ENCODE measurements at places on chromosomes 3 and 15.
A peak's percentile ranks its signal among the peaks of the same experiment; 100 is the strongest.

DNA sequence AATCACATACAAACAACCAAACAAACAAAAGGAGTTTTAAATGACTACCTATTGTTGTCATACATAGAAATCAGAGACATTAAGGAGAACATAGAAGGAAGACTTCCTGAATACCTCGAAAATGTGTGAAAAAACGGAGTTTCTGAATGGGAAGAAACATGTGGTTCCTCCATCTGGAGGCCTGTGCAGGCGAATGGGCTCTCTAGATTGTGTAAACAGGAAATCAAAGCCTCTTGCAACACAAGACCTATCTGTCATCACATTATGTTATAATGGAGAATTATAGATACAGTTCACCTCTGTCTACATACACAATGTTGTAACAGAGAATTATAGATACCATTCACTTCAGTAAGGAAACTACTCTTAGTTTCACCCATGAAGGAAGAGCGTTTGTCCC lies 44.1 kb downstream of the RUBCN start:
- DNase-seq, result peak; percentile 95

DNA sequence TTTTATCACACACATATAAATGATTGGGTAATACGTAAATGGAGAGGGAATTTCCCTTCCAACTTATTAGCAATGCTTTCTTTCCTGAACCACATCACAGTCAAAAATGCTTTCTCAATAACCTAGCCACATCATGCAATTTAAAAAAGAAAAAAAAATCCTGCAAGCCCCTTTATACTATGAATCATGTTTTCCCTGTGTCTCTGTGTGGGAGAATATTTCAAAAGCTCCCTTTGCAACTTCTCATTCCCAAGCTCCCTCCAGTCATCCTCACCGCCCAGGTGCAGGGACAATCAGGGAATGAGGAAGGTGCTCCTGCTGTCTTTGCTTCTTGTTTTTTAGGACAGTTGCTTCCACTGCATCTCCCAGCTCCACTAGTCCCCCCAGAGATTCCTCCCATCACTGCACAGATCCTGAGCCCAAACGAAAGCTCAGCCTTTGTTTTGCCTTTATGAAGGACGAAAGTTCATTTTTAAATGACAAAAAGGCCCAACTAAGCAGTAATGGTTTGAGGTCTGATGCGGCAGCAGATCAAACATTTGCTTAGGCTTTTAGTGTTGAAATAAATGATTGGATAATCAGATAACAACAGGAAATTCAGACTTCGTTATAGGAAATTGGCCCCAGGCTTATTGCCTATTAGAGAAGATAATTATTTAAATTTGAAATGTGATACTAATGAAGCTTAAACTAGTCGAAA lies 47.8 kb upstream of the ADGRG7 start:
- peak; percentile 82 for DNase-seq

GRCh38 chr15:92541291-92542200 lies 114.0 kb downstream of the FAM174B start:
- no peak for DNase-seq

GRCh38 chr3:13002398-13003124 lies 70.7 kb downstream of the IQSEC1 start:
- peak; percentile 76 for DNase-seq

- no peak for DNase-seq
Observed at GRCh38 chr3:179079537-179079936, 7.9 kb upstream of the ZMAT3 start.

GRCh38 chr3:143601723-143602484 lies 246.4 kb downstream of the SLC9A9 start:
- DNase-seq, result no peak

- peak; percentile 9 for DNase-seq
Observed at GRCh38 chr3:135513106-135514059, 452.1 kb upstream of the PPP2R3A start.

DNA sequence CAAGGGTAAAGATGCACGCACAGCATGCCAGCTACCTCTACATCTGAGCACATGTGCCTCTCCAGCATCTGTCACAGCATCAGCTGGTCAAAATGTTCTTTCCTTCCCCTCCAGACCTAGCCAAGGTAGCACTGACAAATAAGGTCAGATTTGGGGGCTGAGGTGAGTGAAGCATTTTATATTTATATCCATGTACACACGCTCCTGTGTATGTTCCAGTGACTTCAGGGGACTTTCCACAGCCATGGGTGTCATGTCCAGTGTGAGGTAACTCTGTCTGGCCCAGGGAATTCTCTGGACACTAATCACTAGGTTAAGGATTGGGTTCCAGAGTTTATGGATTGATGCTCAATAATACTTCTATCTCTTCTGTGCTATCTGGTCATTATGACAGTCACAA lies 165.2 kb upstream of the TP63 start:
- DNase-seq, result no peak

- no peak for DNase-seq
Observed at GRCh38 chr3:119543147-119543546, 16.3 kb downstream of the CD80 start.

GRCh38 chr3:169509359-169509758 lies 154.2 kb downstream of the MECOM start:
- no peak for DNase-seq

DNA sequence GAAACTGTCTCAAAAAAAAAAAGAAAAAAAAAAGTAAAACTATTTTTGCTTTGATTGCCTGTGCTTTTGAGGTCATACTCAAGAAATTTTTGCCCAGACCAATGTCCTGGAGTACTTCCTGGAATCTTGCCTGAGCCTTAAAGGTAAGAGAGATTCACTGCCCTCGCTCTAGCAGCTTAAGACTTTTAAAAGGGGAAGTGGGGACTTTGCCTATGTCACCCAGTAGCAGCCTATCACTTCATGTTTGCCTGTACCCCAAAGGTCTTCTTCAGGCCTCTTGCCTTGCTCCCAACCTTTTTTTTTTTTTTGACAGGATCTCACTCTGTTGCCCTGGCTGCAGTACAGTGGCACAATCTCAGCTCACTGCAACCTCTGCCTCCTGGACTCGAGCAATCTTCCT lies 18.9 kb upstream of the GOLGB1 start:
- no peak for DNase-seq

- no peak for DNase-seq
Observed at GRCh38 chr15:88431441-88431840, 35.7 kb downstream of the MRPL46 start.

- no peak for DNase-seq
Observed at GRCh38 chr3:50139718-50140423, 15.3 kb upstream of the SEMA3F start.

DNA sequence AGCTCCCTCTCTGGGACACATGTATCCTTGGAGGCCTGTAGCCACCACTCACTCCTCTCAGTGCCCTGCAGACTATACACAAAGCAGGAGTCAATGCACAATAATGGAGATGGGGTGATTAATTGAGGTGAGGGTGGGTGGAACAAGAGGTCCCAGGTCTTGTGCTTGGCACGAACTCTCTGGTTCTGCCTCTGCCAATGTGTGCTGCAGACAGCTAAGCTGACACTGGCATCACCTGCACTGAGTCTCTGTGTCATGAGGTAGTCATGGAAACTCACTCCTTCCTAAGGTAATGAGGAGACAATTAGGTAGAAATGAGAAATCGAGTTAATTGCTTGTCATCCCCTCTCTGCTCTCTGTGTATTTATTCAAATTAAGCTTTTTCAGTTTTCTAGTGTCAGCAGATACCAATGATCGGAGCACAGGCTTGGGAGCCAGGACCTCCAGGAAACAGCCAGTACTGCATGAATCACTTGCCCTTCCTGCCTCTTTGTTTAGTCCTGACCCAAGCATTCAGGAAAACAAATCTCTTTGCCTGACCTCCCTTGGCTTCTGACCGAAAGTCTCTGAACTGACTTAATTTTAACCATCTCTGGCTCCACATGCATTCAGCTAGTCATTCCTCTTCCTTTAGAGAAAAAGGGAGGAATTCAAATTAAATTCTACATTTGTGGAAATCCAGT lies 56.7 kb downstream of the DRD3 start:
- DNase-seq, result no peak

GRCh38 chr3:139537795-139538621 lies 1.5 kb downstream of the RBP1 start:
- DNase-seq, result no peak

DNA sequence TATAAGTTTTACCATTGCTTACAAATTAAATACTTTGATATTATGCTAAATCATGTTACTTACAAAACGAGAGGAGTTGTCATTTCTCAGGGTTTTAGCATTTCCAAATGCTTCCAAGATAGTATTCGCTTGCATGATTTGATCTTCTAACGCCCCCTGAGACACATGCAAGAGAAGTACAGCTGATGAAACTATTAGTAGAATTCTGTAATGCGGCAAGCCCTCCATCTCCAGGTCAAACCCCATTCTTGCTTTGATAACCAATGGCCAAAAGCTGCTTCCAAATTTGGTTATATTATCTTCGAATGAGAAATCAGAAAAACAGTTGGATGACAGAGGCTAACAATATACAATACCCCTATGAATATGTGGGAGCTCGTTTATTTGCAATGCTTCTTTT lies 14.7 kb downstream of the MYH15 start:
- no peak for DNase-seq

GRCh38 chr15:68817304-68818065 lies 3.2 kb downstream of the ANP32A start:
- peak; percentile 72 for DNase-seq

DNA sequence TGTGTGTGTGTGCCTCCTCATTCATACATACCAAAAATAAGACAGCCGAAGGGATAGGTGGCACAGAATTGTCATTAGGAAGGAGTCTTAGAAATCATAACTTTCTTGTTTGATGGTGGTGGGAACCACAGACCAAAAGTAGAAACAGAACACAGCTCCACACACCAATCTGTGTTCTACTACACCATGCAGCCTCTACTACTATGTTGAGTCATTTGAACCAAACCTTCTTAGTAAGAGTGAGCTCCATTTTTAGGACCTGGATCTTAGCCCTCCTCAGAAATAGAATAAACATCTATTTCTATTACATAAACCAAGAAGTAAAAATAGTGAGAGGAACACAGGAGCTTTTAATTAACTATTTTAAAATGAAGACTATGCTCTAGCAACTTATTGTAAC lies 27.9 kb upstream of the PLCH1 start:
- DNase-seq, result no peak

- DNase-seq, result no peak
Observed at GRCh38 chr3:129027544-129027880, 26.4 kb downstream of the EFCC1 start.

DNA sequence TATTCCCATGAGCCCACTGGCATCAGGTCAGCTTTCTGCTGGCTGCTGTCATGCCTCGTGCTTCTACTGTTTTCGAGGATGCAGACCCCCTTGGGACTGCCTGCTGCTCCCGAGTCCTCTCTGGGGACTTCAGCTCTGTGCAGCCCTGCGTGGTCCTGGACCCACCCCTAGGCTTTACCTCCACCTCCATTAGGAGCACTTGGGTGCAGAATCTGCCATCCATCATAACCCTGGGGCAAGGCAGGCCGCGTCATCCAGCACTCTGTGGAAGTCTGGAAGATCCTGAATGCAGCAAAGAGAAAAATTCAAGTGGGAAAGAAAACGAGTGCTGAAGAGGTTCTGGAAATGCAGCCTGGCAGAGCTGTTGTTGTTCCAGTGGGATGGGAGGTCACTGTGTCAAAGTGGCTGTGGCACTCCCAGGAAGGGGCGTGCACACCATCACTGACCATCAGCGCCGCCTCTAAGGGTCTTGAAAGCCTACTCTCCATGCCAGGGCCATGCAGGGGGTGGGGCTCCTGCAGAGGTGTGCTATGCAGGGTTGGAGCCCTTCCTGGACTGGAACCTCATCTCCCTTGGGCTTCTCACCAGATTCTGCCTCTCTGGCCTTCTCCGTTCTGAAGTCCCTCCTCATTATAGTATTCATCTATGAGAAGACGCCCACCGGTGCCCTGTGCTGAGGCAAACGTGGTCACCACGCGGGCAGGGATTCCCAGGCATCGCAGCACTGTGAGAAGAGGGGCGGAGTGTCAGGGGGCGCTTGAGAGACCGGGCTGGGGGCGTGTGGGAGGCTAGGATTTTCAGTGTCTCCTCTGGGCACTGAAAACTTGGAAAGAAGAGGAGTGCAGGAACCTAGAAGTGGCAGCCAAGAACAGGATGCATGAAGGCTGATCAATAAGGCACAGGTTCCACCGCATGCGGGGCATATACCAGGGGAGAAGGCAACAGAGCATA lies 12.5 kb downstream of the EPB42 start:
- DNase-seq, result no peak

DNA sequence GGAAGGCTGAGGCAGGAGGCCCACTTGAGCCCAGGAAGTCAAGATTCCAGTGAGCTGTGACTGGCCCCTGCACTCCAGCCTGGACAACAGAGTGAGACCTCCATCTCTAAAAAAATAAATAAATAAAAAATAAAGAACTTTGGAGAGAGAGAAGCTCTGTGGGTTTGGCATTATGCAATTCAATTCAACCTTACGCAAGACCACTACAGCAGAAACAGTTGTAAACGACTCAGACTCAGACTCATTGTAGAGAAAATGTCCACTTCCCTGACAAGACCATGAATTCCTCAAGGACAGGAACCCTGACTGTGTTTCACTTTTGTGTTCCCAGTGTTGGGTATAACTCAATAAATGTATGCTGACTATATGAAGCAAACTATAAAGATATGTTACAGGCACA lies 90.3 kb upstream of the C3orf80 start:
- DNase-seq, result peak; percentile 75

DNA sequence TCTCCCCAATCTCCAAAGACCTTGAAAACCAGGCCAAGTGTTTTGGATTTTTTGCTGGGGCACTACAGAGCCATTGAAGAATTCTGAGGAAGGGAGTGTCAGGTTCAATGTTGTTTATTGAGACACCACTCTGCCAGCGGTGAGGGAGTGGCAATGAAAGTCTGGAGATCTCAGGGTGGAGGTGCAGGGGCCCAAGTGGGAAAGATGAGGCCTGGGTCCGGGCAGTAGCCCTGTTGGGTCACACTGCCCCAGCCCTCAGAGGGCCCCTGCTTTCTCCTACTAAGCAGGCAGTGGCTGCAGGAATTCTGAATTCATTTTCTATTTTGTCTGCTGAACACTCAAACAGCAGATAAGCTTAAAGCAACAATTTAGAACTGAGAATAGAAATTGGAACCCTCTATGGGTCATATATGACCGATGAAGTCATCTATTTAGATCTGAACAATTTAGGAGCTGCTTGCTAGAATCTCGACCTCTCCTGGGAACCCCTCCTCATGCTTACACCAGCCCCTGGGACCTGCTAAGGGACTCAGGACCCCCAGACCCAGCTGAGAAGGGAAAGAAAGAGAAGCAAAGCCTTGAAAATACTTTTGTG lies 17.9 kb downstream of the HRH1 start:
- DNase-seq, result no peak

- DNase-seq, result no peak
Observed at GRCh38 chr15:97914711-97915110, 45.8 kb upstream of the ARRDC4 start.
